ENCODE measurements at places on chromosomes 2 and 18. TPM values are rescaled to one million over a fixed set of nuclear protein-coding genes. Genes with fewer than 3 reads are reported as not detected.
A peak's percentile ranks its signal among the peaks of the same experiment; 100 is the strongest.

The MYCN gene
- 0.19 TPM for polyA plus RNA-seq

DNA sequence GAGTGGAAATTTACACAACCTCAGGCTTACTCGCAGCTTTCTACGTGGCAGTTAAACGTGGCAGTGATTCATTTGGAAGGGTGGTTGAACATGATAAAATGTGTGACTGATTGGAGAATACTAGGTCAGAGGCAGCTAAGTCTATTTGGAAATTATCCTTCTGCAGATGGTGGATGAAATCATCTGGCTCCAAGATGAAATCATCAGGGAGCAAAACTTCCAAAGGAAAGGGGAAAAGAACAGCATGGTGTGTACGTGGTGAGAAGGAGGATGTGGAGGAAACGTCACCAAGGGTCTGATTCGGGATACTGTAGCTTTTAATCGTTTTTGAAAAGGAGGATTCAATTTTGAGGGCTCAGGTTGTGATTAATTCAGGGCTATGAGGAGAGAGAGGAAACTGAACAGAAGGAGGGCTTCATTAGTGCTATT, 47.9 kb downstream of the COL3A1 start:
- peak; percentile 8 for DNase-seq

GRCh38 chr18:37711766-37712505, 146.3 kb upstream of the CELF4 start:
- DNase-seq, result no peak

- no peak for DNase-seq
Measured at GRCh38 chr18:63197246-63197869, 122.2 kb downstream of the BCL2 start.

- DNase-seq, result no peak
Measured at GRCh38 chr2:43218155-43218701, 8.2 kb downstream of the ZFP36L2 start.
